ENCODE measurements at places on chromosomes 11 and 22. TPM values are rescaled to one million over a fixed set of nuclear protein-coding genes. Genes with fewer than 3 reads are reported as not detected.

RPUSD4 gene
- 37.7 TPM for total RNA-seq

MRPL40 gene
- 30.8 TPM for total RNA-seq

OSBP2 gene
- total RNA-seq = 9.9 TPM

VSTM5 gene
- 0.19 TPM for total RNA-seq

TRIM48 gene
- not detected for total RNA-seq

CHRDL2 gene
- total RNA-seq = not detected

OR51B4 gene
- total RNA-seq = not detected

CASP12 gene
- 5.3 TPM for total RNA-seq

PTH gene
- total RNA-seq = not detected

CSNK2A3 gene
- 3.8 TPM for total RNA-seq

DLG2 gene
- total RNA-seq = 0.65 TPM

CRACR2B gene
- total RNA-seq = 12.7 TPM

RAB39A gene
- total RNA-seq = 0.19 TPM

CASP1 gene
- 9.6 TPM for total RNA-seq

FAM180B gene
- total RNA-seq = not detected

MAPK8IP2 gene
- 0.33 TPM for total RNA-seq

TOM1 gene
- total RNA-seq = 45.3 TPM

HEPHL1 gene
- total RNA-seq = under 0.01 TPM

IGSF9B gene
- total RNA-seq = 0.29 TPM

ZBED4 gene
- total RNA-seq = 22.9 TPM

ACR gene
- total RNA-seq = 0.38 TPM

NAALADL1 gene
- 7.2 TPM for total RNA-seq

LIPT2 gene
- 3.3 TPM for total RNA-seq

ACCS gene
- 10.8 TPM for total RNA-seq

MPZL2 gene
- total RNA-seq = 25.8 TPM

OR51B5 gene
- not detected for total RNA-seq

RGL4 gene
- total RNA-seq = not detected

TTC28 gene
- total RNA-seq = 39.7 TPM

KRTAP5-7 gene
- total RNA-seq = not detected

TEX54 gene
- 0.98 TPM for total RNA-seq

CELSR1 gene
- 26.1 TPM for total RNA-seq

ARHGAP8 gene
- 0.38 TPM for total RNA-seq

PIWIL4 gene
- 0.65 TPM for total RNA-seq

OR10A4 gene
- not detected for total RNA-seq

OR8D1 gene
- not detected for total RNA-seq

NOL12 gene
- 21.0 TPM for total RNA-seq

SNX32 gene
- total RNA-seq = 1.6 TPM

SLC17A6 gene
- not detected for total RNA-seq

ADM gene
- 130 TPM for total RNA-seq

PANX2 gene
- 1.6 TPM for total RNA-seq

ACTN3 gene
- total RNA-seq = 0.19 TPM

CELF1 gene
- total RNA-seq = 119 TPM

PNPLA5 gene
- not detected for total RNA-seq

Data from vein endothelial cell (primary cell).